ENCODE measurements at places on chromosomes 12 and 14.
A peak's percentile ranks its signal among the peaks of the same experiment; 100 is the strongest.

- DNase-seq, result no peak
Measured at GRCh38 chr12:92504594-92504981, 198.2 kb upstream of the PLEKHG7 start.

- no peak for DNase-seq
Measured at GRCh38 chr14:31501870-31502269, 14.0 kb upstream of the GPR33 start.

- DNase-seq, result no peak
Measured at GRCh38 chr12:19398376-19399363, 40.6 kb upstream of the AEBP2 start.

- DNase-seq, result peak; percentile 44
Measured at GRCh38 chr12:12467264-12467663, 95.4 kb downstream of the DUSP16 start.

- peak; percentile 100 for DNase-seq
Measured at GRCh38 chr14:101731187-101732080, 30.1 kb upstream of the PPP2R5C start.

GRCh38 chr12:84857525-84858208 is 54.9 kb downstream of the SLC6A15 start:
- DNase-seq, result no peak

DNA sequence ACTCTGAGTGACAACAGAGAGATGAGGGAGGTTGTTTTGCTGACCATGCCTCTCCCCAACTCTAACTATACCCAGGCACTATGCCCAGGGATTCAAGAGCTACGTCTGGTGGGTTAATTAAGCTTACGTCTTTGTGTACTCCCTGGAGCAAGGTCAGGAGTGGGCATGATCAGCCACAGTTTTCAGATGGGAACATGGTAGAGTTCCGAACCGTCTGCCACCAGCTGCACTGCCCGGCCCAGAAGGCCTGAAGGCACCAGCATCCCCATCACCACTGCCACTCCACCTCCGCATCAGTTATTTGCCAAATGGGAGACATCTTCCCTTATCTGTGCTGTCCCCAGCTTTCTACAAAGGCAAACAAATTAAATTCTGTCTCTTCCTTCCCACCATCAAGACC is 11.1 kb upstream of the GPX2 start:
- no peak for DNase-seq

DNA sequence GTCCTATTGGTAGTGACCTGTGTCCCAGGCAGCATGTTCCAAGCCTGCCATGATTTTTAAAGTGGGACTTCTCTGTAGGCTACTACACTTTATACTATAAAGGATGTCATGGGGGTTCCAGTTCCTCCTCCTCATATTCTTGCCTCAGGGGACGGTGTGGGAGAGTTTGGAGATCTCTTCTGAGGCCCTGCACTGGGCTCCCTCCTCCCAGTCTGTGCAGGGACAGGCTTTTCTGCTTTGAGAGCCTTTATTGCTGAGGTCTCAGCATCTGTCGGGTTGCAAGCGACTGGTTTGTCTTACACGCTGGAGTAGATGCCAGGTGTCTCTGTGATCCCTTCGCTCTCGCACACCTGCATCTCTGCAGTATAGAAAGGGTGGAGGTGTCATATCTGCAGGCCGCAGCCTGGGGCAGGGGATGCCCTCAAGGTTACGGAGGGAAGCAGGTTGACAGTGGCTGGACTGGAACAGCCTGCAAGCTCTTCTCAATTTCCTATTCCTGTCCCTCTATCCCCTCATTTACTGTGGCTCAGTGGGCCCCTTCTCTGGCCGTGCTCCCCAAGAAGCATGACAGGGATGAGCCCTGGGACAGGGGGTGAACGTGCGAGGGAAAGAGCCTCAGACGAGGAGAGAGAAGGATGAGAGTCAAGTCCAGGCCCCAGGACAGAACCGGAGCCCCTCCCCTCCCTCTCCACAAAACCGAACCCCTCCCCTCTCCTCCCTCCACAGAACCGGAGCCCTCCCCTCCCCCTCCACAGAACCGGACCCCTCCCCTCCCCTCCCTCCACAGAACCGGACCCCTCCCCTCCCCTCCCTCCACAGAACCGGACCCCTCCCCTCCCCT is 51.3 kb downstream of the SLC6A12 start:
- DNase-seq, result peak; percentile 31

- no peak for DNase-seq
Measured at GRCh38 chr14:52740751-52741150, 10.8 kb downstream of the STYX start.

GRCh38 chr12:10214136-10214894 is 1.6 kb downstream of the GABARAPL1 start:
- DNase-seq, result peak; percentile 40

DNA sequence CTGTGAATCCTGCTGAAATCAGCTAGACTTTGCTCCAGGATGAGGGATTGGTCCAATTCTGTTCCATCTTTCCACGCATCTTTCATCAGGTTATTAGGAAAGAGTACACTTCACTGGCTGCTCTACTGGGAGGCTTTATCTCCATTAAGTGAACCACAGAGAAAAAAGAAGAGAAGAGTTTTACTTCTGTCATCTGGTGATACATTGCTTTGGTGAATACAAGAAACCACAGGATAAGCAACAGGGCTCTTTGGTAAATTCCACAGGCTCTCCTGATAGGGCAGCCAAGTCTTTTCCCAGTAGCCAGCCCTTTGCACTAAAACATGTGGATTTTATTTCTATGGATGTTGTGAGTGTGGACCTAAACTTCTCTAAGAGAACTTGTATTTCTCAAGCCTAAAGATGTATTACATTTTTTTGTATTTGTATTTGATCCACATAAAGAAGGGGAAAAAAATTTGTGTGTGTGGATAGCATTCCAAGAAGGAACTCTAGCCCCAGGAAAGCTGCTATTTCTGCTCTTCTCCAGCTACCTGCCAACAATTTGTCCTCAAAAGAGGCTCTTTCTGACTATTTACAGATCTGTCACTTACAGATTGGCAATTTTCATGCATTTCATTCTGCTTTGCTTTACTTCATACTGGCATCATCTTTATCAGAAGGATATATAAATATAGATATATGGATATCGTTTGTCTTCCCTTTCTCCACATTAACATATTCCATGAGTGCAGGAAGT is 1117.6 kb upstream of the TMEM132C start:
- DNase-seq, result no peak

DNA sequence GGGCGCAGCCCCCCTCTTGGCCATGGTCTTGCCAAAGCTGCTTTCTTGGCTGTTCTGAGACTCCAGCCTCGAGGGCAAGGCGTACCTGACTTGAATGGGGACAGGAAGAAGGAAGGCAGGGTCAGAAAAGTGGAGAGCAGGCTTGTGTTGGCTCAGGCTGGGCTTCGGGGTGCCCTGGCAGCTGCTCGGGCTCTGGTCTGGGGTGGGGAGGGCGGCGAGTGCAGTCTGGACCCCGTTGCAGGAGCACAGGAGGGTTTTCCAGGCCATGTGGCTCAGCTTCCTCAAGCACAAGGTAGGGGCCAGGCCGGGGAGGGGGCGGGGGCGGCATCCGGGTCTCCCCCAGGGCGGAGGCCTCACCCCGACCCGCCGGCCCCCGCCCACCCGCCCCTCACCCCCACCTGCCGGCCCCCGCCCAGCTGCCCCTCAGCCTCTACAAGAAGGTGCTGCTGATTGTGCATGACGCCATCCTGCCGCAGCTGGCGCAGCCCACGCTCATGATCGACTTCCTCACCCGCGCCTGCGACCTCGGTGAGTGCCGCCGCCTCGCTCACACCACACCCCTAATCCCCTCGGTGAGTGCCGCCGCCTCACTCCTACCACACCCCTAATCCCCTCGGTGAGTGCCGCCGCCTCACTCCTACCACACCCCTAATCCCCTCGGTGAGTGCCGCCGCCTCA is 4.2 kb downstream of the NOC4L start:
- DNase-seq, result no peak

DNA sequence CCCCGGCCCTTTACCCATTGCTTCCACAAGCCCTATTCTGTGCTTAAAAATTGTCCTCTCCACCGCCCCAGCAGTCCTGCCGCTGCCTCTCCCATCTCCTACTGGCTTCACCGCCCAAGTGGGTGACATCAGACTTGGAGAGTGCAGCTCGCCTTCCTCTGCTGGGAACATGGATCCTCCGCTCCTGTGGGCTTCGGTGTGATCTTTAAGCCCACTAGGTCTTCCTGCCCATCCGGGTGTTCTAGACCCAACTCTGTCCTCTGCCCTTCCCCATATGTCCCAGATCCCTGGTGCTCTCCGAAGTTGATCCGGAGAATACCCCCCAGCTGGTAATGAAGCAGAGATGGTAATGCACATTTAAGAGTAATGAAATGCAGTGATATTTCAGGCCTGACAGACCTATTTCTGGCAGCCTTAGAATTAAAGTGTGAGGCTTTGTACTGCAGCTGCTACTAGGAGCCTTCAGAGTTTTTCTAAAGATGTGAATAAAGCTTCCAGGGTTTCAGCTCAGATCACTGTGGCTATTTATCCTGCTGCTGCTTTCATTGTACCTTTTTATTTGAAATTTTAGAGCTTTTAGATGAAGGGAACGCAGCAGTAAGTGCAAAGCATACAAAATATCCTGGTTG is 22.9 kb upstream of the CTDSP2 start:
- DNase-seq, result no peak

- no peak for DNase-seq
Measured at GRCh38 chr12:109469517-109469916, 7.6 kb downstream of the KCTD10 start.

- DNase-seq, result no peak
Measured at GRCh38 chr14:55603401-55603953, 23.5 kb downstream of the KTN1 start.

DNA sequence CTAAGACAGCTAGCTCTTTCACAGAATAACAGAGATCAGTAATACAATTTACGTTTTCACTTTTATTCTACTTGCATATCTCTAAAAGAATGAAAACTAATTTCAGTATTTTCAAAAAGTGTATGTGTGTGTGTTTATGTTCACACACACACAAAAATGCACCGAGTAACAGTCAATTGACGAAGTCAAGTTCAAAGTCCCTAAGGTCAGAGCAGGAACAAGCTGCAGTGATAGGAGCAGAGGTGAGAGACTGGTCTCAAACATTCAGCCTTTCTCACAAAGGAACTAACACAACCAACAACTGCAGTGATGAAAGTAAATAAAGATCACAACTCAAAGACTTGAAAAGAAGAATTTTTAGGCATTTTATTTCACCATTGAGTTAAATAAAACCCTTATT is 429.7 kb downstream of the C12orf50 start:
- DNase-seq, result no peak

- DNase-seq, result no peak
Measured at GRCh38 chr12:89160716-89161123, 191.6 kb downstream of the DUSP6 start.

GRCh38 chr12:119024356-119024755 is 43.0 kb downstream of the SRRM4 start:
- no peak for DNase-seq

DNA sequence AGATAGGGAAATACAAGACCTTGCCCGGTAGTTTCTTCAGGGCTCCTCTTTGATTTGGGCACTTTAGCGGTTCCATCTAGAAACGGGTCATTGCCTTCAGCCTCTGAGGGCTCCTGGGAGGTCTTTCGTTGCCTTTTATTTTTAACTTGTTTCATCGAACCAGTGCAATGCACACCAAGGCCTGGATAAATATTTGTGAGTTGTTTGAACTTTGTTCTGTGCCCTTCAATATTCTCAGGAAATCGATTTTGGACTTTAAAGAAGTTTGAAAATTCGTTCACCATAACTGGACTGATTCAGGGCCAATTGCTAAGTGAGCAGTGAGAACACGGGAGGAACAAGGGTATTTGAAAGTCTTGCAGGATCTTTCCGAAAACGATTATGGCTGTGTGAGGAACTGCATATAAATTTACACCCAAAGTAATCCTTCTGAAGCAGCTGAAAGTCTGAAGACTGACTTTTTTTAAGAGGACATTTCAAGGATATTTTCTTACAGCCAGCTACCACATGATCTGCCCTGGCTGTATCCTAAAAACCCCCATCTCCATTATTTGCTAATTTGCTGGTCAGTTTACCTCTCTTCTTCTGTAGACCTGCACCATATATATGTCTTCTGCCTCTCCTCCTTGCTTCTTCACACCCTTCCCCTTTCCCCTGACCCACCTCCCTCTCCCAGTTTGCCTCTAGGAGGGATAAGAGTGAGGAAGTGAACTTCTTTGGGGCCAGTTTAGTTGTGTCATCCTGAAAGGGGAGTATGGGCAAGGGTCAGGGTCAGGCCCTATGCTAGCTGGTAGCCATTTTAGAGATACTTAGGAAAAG is 8.0 kb downstream of the DUSP6 start:
- no peak for DNase-seq

DNA sequence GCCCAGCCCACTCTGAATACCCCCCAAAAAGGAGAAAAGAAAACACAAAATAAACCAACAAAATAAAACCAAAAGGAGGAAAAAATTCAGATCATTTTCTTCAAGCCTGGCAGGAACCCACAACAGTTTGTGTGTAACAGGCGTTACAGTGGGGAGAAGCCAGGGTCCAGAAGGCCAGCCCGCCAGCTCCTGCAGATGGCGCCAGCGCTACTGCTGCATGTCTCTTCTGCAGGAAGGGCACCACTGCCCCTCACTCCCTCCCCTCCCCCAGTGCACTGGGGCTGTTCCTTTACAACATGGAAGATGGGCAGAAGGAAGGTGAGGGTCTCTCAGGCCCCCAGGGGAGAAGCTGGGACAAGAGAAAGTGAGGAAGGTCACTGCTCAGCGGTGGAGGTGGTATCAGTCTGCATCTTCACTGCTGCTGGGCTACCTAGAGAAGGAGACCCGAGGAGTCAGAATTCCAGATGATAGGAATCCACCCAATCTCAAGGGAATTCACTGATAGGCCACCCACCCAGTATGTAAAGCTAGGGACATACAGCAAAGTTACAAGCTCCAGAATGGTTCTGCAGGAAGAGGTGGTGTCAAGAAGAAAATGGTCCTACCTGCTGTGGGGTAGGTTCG is 2.3 kb upstream of the NOP2 start:
- peak; percentile 71 for DNase-seq

GRCh38 chr12:19451196-19451595 is 11.9 kb downstream of the AEBP2 start:
- no peak for DNase-seq

DNA sequence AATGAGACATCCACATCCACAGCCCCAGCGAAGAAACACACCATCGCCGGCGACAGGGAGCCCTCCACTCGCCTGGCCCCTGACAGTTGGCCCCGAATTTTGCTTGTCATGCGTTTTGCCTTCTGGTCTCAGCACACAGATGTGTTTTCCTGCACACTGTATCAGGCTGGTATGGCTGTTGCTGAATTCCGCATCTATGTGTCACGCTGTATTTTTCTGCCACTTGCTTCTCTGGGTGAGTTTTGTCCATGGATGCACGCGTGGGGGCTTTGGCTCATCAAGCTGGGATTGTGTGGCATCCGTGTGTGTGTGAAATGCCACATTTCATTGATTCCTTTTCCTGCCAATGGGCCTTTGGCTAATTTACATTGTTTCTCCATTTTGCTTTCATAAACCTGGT is 26.5 kb downstream of the ARL6IP4 start:
- DNase-seq, result no peak

DNA sequence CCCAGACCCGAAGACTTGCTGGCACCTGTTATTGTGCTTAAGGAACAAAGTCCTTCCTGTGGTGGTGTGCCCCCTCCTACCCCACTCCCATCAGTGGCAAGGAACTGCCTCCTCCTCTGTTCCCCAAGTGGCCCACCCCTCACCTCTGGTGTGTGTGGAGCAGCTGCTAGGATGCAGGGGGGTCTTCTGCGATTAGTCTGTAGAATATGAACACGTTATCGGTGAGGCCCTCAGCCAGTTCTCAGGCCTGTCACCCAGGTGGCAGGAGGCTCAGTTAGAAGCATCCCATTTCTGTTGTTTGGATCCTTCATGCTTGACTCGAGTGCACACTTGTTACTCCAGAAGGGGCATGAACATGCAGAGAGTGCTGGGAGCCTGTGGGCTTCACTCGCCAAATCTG is 39.3 kb downstream of the RAB35 start:
- DNase-seq, result no peak

Data from SW480 (cell line).